ENCODE measurements at places on chromosomes 6 and 20.

DNA sequence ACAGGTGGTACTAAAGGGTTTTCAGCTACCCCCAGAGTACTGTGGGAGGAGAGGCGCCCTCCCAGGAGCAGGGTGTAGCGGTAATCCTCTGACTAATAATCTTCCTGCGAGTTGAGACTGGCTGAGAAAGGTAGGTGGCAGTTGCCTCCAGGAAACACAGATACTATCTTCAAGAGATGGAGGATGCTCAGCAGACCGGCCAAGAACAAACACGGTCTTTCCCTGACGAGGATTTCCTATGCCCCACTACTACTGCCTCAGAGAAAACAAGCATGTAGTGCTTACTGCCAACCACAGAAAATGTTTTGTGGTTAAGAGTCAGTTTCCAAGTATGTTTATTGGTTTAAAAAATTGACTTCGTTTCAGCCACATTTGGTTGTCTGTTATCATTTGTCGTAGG is 26.8 kb downstream of the C6orf89 start:
- DNase-seq, result no peak

DNA sequence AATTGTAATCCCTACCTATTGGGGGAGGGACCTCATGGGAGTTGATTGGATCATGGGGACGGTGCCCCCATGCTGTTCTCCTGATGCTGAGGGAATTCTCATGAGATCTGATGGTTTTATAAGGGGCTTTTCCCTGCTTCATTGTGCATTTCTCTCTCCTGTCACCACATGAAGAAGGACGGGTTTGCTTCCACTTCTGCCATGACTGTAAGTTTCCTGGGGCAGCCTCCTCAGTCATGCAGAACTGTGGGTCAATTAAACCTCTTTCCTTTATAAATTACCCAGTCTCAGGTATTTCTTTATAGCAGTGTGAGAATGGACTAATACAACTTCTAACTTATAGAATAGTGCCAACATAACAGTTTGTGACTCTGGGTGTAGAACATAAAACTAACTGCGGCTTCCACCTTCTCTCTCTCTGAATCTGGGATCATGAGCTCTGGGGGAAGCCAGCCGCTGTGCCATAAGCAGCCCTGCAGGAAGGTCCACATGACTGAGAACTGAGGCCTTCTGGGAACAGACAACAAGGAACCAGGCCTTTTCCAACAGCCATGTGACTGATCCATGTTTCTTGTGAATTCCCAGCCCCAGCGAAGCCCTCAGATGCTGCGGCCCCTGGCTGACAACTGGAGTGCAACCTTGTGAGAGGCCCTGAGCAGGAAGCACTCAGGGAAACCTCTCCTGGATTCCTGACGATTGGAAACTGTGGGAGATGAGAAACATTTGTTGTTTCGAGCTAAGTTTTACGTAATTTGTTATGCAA is 3.4 kb upstream of the HLA-A start:
- no peak for DNase-seq

- DNase-seq, result no peak
Measured at GRCh38 chr6:168992446-168993144, 261.1 kb downstream of the THBS2 start.

DNA sequence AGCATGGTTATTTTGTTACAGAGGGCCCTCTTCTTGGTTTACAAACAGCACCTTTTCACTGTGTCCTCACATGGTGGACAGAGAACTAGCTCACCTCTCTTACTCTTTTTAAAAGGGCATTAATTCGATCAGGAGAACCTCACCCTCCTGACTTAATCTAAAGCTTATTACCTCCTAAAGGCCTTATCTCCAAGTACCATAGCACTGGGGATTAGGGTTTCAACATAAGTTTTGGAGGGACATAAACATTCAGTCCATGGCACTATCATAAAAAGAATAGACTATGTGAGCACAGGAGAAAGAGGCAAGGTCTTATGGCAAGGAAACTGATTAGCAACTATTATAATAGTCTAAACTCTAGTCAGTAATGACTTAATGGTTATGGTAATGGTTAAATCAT is 736.2 kb upstream of the ADGRB3 start:
- DNase-seq, result no peak

DNA sequence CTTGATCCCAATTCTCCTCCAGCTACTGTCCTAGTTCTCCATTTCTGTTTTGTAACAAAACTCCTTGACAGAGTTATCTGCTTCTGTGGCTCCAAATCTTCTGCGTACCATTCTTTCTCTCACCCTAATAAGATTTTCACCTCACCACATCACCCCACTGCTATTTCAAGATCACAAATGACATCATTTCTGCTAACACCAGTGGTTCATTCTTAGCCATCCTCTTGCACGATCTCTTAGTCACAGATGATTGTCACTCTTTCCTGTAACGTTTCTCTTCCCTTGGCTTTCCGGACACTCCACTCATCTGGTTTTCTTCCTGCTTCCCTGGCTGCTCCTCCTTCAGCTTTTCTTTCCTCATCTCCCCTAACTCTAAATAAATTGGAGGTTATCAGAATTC is 56.8 kb upstream of the FABP7 start:
- DNase-seq, result no peak

- DNase-seq, result no peak
Measured at GRCh38 chr6:17397764-17398194, 4.4 kb downstream of the CAP2 start.

GRCh38 chr6:79373880-79374279 is 139.4 kb upstream of the HMGN3 start:
- DNase-seq, result no peak

DNA sequence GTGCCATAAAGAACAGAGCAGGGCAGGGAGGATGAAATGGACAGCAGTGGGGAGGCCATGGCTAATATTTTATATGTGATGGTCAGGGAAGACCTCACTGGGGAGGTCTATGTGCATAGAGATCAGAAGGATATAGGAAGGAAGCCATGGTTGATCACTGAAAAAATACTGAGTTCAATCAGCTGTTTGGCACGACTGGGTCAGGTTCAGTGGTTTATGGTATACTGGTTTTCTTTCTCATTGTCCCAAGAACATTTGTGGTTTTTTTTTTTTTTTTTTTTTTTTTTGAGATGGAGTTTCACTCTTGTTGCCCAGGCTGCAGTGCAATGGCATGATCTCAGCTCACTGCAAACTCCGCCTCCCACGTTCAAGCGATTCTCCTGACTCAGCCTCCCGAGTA is 78.3 kb upstream of the TIAM2 start:
- DNase-seq, result no peak

GRCh38 chr6:69917834-69918233 is 51.5 kb downstream of the COL19A1 start:
- no peak for DNase-seq

- DNase-seq, result no peak
Measured at GRCh38 chr6:166786704-166787293, 159.7 kb upstream of the RPS6KA2 start.

DNA sequence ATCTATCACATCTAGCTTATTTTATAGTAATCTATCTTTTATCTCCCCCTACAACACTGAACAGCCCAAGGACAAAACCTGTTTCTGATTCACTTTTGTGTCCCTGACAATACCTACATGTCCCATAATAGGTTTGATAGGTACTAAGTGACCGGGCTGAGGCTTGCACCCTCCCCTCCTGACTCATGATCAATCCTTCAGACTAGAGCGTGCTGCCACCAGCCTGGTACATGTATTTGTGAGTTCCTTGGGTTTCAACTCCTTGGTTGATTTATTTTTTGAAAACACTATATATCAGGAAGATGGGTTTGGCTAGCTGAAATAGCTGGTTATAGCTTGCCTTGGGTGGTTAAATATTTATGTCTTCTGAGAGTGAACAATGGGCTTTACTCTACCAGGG is 41.6 kb upstream of the RAB23 start:
- DNase-seq, result no peak

DNA sequence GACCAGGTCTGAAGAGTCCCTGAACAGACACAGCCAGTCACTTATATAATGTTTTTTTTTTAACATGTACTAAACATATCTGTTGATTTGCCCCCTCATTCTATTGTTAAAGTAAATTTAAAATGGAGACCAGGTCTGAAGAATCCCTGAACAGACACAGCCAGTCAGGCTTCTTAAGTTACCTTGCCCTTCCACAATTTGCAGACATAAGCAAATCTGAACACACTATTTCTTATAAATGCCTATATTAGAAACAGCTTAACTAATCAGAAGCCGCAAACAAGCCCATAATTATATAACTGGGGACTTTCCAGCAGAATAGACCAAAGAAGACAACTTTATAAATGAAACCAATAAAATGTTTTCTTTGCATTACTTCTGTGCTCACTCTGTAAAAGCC is 118.2 kb downstream of the DNAH8 start:
- no peak for DNase-seq

GRCh38 chr6:138568997-138569396 is 69.7 kb upstream of the NHSL1 start:
- DNase-seq, result no peak

DNA sequence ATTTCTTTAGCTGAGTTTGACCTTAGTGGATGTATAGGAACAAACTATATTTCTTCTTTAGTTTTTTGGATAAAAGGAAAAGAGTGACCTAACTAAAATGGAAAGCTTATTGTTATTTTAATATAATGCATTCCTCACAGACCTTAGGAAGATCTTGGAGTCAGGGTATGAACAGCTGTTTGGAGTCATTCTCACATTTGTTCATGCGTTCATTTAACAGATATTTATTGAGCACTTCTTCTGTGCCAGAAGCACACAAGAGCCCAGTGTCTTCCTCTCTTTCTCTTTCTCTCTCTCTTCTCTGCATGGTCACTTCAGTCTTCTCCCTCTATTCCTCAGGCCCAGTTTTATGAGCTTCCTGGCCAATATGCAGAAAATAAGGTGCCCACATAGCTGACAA is 744.0 kb upstream of the MAP3K7 start:
- no peak for DNase-seq

DNA sequence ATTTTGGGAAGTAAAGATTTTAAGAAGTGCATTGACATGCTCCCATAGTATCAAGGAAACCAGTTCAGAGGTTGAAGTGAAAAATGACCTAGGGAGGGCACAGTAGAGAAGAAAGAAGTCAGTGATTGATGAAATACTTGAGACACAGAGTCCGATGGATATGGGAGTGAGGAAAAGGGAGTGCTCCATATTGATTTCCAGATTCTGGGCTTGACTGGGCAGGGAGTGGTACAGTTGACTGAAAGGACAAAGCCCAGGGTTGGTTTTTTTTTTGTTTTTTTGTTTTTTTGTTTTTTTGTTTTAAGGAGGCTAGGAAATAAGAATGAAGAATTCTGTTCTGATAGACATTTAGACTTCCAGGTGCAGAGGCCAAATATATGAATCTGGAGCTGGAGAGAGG is 86.7 kb upstream of the RIN2 start:
- DNase-seq, result no peak

DNA sequence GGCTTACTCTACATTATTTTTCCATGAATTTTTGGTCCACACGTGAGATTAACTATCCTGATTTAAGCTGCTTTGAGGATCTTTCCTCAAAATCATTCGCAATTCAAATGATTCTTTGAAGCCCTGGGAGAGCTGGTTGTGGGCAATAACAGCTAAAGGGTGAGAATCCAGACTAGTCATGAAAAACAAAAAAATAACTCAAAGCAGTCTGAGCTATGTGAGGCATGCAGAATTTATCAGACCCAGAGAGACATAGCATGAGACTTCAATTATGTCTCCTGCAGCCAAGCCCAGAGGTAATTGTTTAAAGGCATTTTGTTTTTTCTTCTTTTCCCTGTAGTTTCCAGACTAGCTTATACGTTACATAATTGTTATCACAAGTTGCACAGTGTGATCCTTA is 517.3 kb upstream of the PTCHD4 start:
- DNase-seq, result no peak

GRCh38 chr6:47631269-47631772 is 67.1 kb upstream of the ADGRF4 start:
- no peak for DNase-seq

DNA sequence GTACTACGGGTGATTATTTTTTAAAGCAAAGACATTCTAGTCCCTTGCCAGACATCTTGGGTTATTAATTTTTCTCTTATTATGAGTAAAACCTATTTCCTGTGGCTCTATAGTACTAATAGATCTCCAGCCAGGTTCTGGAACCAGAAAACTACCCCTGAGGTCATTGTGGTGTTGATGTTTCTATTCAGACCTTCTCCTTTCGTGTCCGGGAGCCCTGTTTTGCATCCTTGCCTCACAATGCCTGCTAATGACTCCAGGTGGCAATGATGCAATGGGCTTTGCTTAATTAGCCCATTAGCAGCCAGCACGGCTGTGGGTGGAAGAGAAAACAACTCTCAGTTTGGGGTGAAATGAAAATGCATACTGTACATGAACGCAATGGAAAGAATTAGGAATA is 62.9 kb upstream of the ARG1 start:
- no peak for DNase-seq

DNA sequence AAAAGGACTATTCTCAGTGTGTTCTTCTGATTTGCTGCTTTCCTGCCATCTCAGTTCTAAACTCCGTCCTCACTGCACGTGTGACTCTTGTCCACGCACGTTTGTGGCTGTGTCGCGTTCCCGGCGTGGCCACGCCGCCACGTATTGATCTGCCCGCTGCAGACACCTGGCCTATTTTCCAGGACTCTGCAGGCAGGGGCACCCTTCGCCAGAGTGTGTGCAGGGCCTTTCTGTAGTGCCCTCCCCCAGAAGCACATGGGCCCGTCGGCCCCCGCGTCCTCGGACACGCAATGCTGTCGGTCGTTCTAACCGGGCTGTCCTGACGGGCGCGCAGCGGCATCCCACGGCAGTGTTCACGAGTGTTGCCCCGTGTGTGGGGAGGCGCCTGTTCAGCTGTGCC is 87.6 kb downstream of the YTHDF1 start:
- DNase-seq, result no peak

Data from cerebellar nuclear complex (tissue), 1 donor.